ENCODE measurements at places on chromosomes 2 and 18. TPM values are rescaled to one million over a fixed set of nuclear protein-coding genes. Genes with fewer than 3 reads are reported as not detected.

Gene NOSTRIN
- 3.3 TPM for total RNA-seq

Gene UGT1A3
- total RNA-seq, result 0.19 TPM

Gene HOXD12
- total RNA-seq, result not detected

Gene NEB
- total RNA-seq, result 0.11 TPM

Gene AFG3L2
- total RNA-seq, result 36.6 TPM

Gene DNER
- 10.0 TPM for total RNA-seq

Measured in A549 treated with ZK216348 at 1 μM for 4 hours (cell line).